MCF 10A (cell line): ENCODE measurements at places on chromosomes 6 and 20.

DNA sequence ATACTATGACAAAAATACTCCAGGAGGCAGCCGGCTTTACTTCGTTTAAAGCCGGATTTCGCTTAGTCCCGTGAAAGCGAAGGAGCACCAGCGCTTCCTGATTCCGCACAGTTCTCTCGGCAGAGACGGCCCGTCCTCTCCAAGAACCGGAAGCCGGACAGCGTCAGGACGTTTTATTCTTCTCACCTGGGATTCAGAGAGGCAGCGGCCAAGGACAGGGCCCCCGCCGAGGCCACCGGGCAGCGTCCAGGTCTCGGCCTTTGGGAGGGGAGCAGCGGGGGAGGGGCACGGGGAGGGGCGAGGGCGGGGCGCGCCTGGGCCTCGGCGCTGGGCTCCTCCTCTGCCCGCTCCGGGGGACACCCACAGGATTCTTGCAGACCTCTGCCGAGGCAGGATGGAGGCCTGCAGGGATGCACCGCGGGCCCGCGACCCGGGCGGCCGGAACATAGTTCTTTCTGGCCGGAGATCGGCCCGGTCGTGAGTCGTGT lies 2.8 kb upstream of the DIDO1 start:
- DNase-seq: peak; percentile 37

GRCh38 chr6:75115481-75115880 lies 90.4 kb downstream of the COL12A1 start:
- no peak for DNase-seq

GRCh38 chr6:136604328-136604825 lies 54.2 kb upstream of the MAP7 start:
- no peak for DNase-seq

GRCh38 chr6:16671302-16672289 lies 89.7 kb downstream of the ATXN1 start:
- DNase-seq: no peak

DNA sequence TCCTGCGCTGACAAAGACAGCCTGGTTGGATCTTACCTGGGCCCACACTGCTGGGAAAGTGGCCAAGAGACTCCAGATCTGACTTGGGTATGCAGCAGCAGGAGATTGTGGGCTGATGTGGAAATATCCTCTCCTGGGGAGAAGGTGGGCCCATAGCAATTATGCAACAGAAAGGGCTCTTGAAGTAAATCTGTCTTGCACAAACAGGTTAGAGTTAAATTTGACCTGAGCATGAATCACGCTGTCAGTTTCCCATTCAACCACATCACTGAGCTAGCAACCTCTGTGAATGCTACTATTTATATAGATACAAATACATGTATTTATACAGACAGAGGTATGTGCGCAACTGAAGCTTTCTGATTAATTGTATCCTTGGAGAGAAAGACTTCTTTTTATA lies 28.3 kb upstream of the PDYN start:
- DNase-seq: peak; percentile 92

DNA sequence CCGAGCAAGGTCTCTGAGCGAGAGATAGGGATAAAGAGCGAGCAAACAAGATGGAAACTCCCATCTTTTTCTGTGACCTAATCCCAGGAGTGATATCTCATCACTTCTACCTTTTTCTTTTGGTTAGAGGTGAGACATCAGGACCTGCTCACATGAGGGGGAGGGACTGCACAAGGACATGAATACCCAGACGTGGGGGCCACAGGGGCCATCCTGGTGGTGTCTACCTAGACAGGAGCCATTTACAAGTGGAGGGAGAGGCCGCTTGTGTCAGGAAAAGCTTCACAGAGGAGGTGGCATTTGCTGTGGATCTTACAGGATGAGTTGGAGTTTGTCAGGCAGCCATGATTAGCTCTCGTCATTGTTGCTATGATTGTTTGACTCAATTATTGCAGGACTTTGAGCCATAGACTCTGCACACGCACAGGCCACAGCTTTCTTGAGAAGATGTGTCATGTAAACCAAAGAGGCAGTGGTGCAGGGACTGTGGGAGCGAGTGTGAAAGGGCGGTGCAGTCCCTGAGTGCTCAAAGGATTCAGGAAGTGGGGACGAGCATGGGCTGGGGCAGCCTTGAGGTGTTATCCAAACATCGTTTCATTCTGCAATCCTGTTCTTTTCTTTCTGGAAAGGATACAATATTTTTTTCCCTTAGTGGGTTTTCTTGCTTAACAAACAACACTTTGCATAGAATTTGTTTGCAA lies 7.7 kb downstream of the NPEPL1 start:
- no peak for DNase-seq

- DNase-seq: no peak
Measured at GRCh38 chr20:21003902-21004301, 102.3 kb downstream of the LINC00237 start.

DNA sequence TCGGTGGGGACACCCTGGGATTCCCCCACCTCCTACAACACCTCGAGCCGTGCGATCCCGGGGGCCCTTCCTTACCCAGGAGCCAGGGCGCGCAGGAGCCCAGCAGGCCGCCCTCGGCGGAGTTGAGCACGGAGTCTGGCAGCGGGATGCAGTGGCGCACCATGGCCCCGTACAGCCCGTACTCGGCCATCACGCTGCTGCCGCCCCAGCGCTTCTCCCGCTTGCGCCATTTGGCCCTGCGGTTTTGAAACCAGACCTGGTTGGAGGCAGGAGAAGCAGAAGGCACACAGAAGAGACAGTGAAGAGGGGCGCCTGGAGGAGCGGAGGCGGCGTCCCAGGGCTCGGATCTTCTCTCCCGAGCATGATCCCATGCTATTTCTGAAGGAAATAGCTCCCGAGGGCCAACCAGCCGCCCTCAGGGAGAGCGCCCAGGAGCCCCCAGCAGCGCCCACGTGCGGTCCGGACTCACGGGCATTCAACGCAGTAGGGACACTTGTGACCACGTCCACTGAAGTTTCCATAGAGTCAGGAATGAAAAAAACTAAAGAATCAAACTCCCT lies 4.3 kb downstream of the VSX1 start:
- no peak for DNase-seq

DNA sequence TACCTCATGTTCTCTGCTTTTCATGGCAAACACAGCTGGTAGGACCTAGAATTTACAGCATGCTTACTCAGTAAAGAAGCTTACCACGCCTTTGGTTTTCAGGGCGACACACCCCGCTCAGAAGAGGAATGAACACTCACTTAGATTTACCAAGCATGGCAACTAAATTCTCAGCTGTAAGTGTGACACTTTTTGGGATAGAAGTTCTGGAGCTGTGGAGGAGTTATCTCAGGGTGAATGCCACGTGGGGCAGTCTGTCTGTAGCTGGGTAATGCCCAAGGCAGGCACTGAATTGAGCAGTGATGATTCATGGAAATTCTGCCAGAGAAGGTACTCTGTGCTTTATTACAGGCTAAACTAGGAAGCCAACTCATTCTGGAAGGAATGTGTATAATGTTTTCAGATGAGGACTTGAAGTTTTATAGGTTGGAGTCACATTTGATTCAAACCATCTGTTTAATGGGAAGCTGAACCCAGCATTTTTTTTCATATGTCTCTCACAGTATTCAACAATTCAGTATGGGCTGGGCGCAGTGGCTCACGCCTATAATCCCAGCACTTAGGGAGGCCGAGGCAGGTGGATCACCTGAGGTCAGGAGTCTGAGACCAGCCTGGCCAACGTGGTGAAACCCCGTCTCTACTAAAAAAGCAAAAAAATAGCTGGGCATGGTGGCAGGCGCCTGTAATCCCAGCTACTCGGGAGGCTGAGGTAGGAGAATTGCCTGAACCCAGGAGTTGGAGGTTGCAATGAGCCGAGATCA lies 3.5 kb upstream of the PRIM2 start:
- DNase-seq: peak; percentile 82

DNA sequence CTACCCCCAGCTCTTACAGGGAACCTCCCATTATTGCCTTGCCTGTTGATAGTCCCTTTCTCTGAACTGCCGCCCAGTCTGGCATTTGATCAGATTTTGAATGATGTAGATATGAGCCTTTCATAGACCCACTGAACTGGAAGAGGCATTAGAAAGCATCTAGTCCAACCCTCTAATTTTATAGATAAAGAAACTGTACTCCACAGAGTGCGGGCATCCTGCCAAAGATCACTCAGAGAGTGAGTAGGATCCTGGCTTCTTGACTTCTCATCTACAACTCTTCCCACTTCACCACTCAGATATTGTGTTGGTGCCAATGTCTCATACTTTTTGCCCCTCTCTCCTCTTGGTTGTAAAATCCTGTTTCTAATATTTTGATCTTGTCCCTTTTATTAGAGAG lies 179.2 kb upstream of the BMP2 start:
- DNase-seq: peak; percentile 67

GRCh38 chr6:160253714-160254113 lies 4.9 kb downstream of the SLC22A2 start:
- no peak for DNase-seq
